IMR-90 (cell line): ENCODE measurements at places on chromosomes 12 and 14. TPM values are rescaled to one million over a fixed set of nuclear protein-coding genes. Genes with fewer than 3 reads are reported as not detected.

- no peak for DNase-seq
Observed at GRCh38 chr12:104567832-104568486, 111.2 kb downstream of the CHST11 start.

The LRTM2 gene
- not detected in 2 replicates for total RNA-seq

DNA sequence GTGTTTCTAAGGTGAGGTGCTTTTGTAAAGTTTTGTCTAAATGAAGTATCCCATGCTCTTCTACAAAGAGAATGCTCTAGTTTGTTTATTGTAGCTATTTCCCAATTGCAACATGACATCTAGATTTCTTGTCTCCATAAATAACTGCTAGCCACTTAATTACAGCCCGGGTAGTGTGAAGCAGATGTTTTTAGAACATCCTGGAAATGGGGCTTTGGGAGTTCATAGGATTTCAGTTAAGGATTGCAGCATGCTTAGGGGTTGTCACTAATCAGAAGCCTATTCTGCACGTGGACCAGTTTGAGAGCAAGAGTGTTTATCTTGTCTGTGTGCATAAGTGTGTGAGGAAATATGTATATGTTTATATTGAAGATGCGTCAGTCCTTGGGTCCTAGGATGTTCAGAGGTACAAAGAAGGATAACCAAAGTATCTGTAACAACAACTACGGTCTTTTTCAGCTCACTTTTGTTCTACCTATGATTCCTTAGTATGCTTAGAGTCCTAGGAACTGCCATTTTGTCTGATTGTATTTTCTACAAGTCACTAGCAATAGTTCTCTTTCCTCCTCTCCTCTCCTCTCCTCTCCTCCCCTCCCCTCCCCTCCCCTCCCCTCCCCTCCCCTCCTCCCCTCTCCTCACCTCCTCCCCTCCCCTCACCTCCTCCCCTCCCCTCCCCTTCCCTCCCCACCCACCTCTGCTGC, 135.3 kb downstream of the ACSS3 start:
- peak; percentile 5 for DNase-seq

The PLEKHG7 gene
- under 0.01 TPM in 1 of 2 replicates, not detected in the other for total RNA-seq

The LRP1-AS gene
- not detected in 2 replicates for total RNA-seq

The PMCH gene
- total RNA-seq = not detected in 2 replicates
